Esophagus squamous epithelium (tissue), 5 donors: ENCODE measurements at places on chromosomes 2 and 18. TPM values are rescaled to one million over a fixed set of nuclear protein-coding genes. Genes with fewer than 3 reads are reported as not detected.

Gene EMX1
- not detected for total RNA-seq

- DNase-seq = no peak
These were observed 15.0 kb downstream of the GPR45 start for GRCh38 chr2:105256431-105257047.

Gene RNPEPL1
- total RNA-seq = 54.0 TPM

DNA sequence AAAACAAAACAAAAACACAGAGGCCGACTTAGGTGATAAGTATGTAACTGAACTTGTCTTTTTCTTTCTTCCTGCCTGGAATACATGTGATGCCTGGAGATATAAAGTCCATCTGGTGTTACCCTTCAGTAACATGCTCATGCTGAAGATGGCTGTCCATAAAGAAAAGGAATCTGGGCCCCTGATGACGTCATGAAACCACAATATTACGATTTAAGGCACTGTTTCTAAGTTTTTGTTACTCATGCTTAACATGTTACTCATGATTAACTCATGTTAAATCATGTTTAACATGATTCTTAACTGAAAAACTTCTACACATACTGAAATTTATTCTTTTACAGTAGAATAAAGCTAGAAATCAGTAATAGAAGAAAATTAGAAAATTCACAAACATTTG, 49.0 kb downstream of the STRADB start:
- DNase-seq = no peak

- DNase-seq = no peak
These were observed 1102.1 kb upstream of the KLHL29 start for GRCh38 chr2:22282916-22283315.
